ENCODE measurements at places on chromosomes 1 and 21. TPM values are rescaled to one million over a fixed set of nuclear protein-coding genes. Genes with fewer than 3 reads are reported as not detected.

PCBP3 gene
- total RNA-seq = 4.9 TPM

USP16 gene
- total RNA-seq = 22.8 TPM

ACTL8 gene
- total RNA-seq = not detected

INPP5B gene
- 31.2 TPM for total RNA-seq

FMO1 gene
- 6.4 TPM for total RNA-seq

MTARC2 gene
- 14.7 TPM for total RNA-seq

CD53 gene
- 41.5 TPM for total RNA-seq

FTCD gene
- total RNA-seq = not detected

DNA sequence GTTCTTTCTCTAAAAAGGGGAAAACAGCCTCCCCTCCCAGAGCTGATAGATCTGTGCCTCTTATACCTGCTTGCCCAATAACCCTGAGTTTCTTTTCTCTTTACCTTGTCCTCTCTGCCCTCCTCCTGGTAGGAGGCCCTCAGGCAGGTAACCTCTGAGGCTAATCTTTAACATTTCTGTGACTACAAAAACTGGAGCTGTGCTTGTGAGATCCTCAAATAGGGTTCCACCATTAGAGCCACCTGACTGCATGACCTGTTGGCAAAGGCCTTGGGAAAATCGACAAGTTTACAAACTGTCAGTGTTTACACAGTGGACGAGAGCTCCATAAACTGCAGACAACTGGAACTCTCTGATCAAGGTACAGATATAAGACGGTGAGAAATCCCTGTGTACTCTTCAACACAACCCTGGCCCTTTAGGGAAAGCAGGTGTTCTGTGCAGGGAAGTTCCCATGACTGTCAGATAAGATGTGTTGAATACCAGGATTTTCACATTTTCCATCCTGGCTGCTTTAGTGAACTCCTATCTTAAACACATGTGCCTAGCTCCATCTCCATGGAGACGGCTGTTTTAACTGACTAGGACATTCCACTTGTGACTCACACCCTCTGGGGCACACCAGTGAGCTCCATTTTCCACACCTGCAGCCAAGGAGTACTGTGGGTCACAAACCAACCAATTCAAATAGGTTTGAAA, 38.3 kb downstream of the ECE1 start:
- no peak for DNase-seq

DNA sequence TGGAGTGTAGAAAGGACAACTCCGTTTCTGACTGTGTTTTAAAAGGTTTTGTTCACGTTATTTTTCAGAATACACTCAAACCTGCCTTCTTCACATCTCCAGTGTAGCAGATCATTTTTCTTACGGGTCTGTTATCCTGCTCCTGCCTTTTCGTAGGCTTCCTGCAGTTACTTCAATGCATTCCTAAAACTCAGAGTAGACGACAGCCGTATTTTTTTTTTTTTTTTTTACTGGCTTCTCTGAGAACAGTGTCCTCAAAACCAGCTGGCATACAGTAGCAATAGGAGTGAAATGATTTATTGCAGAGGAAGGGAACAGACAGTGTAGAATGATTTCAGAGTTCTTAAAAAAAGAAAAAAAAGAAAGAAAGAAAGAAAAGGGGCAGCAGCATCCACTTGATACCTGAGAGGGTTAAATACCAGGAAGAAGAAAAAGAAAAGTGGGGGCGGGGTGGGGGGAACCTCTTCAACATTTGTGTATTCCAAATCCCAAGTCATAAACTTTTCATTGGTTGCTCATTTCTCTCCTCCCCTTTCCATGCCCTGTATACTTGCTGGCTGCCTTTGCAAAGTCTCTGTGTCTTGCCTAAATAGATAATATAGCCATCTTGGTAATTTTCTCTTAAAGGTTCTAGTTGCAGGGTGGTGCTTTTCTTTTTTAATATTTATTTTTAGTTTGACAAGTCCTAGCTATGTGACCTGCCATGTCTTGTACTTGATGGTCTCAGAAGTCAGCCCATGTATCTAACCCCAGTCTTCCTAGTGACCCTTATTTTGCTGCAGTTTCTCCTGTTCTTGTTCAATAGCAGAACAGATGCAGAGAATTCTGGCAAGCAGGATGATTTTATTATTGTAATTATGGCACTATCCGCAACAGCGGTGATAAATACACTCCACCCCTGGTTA, 2.8 kb downstream of the TGFB2 start:
- DNase-seq = no peak

DNA sequence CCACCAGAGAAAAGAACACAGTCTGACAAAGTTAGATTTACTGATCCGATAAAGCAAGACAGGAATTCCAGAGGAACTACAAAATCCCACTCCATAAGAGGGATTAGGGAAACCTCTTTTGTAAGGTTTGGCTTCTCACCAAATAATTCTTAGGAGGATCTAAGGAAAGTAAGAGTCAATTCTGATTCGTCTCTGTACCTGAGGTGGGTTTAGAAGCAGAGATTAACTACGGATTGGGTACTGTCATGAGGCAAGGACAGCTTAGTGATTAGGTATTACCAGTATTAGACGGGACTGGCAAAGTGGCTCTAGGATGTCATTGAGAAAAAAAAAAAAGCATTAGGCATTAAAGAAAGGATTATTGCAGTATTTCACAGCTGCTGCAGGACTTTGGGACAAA, 371.7 kb upstream of the BRINP3 start:
- DNase-seq = no peak

- no peak for DNase-seq
These were observed 48.4 kb downstream of the STX6 start for GRCh38 chr1:180974236-180974635.

DNA sequence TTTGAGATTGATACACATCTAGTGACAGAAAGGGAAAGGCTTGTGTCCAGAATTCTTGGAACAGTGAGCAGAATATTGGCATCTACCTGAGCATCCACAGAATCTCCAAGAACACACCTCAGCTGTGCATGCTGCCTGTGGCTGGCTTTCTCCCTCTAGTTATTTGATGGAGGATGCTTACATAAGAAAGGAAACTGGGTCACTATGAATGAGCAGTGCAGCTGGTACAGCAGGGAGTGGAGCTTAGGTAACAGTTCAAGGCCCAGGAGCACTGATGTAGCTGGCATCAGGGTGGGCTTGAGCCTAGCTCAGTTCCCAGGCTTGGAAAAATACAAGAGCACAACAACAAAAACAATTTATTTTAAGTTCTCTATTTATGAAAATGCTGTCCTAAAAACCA, 26.3 kb downstream of the RGS8 start:
- DNase-seq = no peak

DNA sequence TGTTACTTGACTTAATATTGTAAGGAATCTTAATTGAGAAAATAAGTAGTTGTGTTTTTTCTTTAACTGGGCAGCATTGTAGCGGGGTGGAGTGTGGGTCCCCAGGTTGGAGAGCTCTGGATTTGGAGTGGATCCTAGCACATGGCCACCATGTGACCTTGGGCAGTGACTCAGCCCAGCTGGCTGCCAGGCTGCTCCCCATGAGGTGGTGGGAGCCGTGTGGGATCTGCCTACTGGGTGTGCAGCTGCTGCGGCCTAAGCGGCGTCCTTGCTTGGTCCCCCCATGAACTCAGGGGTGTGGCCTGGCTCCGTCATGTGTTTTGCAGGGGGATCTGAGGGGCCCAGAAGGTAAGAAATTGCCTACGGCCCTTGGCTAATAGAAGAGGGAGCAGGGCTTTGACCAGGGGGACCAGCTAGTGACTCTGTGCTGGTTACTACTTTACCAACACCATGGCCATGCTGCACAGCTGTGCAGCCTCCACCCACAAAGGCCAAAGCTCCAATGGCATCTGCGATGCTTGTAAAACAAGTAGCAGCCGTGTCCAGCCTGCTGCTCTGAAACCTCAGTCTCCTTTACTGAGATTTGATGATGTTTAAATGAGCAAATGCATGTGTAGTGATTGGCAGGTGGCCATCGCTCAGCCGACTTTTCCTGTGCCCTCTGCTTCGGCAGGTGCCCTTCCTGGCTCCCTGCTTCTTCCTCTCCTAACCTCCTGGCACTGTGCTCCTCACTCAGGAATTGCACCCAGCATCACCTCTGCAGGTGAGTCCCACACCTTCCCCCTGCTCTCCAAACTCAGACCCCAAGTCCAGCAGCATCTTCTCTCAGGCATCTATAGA, 68.3 kb downstream of the ADARB1 start:
- no peak for DNase-seq

DNA sequence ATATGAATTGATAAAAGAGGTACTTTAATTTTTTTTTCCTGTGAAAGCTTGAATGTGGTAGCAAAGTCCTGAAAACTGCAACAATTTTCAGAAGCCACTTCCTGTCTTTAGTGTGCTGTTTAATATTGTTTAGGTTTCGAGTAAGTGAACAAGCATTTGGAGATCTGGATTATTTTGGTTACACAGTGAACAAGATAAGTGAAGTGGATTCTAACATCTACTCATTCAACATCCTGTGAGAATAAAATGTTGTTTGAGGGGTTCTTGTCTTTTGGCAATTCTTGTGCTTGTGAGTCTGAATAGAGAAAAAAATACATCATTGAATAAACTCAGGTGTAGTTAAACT, 35.2 kb upstream of the PLA2G4A start:
- DNase-seq = no peak

GRCh38 chr1:3097231-3097630, 28.2 kb downstream of the PRDM16 start:
- DNase-seq = no peak

DNA sequence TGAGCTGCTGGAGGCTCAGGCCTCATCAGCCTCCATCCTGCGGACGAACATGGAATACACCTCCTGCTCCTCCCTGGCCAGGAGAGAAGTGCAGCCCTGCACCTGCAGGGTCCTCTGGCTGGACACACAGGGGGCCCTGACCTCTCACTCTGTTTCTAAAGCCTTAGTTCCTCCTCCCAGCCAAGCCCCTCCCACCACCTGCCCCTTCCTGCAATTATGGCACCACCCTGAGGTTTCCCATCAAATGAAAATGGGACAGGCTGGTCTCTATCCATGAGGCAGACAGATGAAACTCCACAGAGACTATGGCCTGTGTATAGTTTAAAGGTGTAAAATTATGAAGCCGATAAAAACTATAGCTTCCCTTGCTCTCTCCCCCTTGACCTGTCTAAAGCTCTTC, 42.6 kb downstream of the CACNA1S start:
- DNase-seq = no peak

- DNase-seq = no peak
These were observed 543.5 kb downstream of the PTPRC start for GRCh38 chr1:199182186-199182843.

- no peak for DNase-seq
These were observed 18.9 kb downstream of the LHX4 start for GRCh38 chr1:180248731-180249681.

- DNase-seq = no peak
These were observed 42.6 kb downstream of the CD34 start for GRCh38 chr1:207868251-207868773.

GRCh38 chr1:27806758-27807157, 23.8 kb upstream of the PPP1R8 start:
- DNase-seq = no peak

- DNase-seq = no peak
These were observed 231.2 kb upstream of the USP24 start for GRCh38 chr1:55446351-55446750.

GRCh38 chr1:35619237-35620121, 21.8 kb downstream of the PSMB2 start:
- DNase-seq = no peak
